ENCODE measurements at places on chromosomes 5 and 9.

GRCh38 chr5:151096001-151096373 is 15.2 kb upstream of the TNIP1 start:
- DNase-seq = no peak

- no peak for DNase-seq
Observed at GRCh38 chr5:177366528-177367322, 9.0 kb downstream of the RGS14 start.

DNA sequence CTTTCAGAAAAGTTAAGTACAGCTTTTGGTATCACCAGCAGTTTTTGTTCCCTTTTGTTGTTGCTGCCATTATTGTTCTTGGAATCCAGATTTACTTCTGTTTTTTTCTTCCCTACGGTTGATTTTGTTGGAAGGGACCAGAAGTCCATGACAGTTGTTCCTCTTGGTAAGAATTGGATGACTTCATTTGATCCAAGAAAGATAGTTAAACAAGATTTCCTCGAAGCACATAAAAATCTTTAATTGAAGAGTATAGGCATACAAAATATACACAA is 65.4 kb downstream of the CDC42SE2 start:
- DNase-seq = no peak

- no peak for DNase-seq
Observed at GRCh38 chr9:12464910-12465512, 228.2 kb upstream of the TYRP1 start.

GRCh38 chr5:1161833-1162229 is 39.6 kb upstream of the SLC6A19 start:
- DNase-seq = no peak

GRCh38 chr9:125635888-125636287 is 71.1 kb downstream of the MAPKAP1 start:
- no peak for DNase-seq

- no peak for DNase-seq
Observed at GRCh38 chr5:32022638-32023037, 151.5 kb downstream of the GOLPH3 start.

GRCh38 chr9:99187311-99187710 is 34.4 kb downstream of the ALG2 start:
- DNase-seq = no peak

DNA sequence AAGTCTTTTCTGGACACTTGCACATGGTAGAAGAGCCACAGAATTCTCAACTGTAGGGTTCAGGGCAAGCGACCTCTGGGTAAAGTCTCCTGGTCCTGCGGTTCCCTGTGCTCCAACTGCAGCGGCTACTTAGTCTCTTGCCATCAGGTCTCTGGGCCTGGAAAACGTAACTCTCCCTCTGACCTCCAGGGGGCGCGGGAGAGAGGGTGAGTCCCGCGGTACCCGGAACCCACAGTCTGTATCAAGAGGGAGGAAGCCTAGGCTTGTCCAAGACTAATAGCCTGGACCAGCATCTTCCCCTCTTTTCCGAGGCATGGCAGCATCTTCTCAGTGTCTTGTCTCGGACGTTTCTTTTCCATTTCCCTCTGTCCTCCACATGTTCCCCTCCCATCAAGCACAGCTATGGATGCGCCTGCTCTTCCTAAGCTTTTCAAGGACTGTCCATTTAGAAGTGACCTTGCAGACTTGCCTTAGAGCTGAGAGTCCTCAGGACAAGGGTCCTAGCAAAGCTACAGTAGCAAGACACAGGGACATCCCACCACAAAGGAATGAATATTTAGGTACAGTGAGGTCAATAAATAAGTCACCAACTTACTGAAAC is 59.3 kb downstream of the FSTL4 start:
- no peak for DNase-seq

DNA sequence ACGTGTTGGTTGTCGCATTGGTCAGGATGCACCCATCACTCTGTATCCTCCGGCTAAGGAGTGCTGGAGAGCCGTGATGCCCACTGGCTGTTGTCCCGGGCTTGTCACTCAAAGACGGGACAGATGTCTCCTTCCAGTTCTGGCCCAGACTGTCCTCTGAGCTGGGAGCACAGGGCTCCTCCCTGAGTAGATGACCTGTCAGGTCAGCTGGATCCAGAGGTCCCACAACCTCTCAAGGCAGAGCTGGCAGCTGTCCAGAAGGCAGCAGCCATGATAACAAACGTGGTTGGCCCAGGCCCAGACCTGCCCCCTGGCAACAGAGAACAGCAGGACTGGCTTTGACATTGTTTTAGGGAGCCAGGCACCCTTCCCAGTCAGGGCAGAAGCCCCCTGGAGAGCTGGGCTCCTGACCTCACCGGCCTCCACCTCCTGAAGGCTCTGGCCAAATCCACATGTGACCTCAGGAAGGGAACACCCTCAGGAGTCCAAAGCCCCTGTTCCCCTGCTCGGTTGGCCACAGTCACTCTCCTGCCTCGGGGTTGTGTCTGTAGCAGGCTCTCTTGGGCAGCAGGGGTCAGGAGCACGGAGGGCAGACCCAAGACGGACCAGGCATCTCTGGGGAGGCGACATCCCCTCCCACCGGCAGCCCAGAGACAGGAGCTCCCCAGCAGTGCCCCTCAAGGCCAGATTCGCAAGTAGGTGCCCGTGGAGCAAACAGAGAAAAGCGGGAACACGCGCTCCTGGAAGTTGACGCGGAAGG is 10.3 kb downstream of the TRIM7 start:
- no peak for DNase-seq

DNA sequence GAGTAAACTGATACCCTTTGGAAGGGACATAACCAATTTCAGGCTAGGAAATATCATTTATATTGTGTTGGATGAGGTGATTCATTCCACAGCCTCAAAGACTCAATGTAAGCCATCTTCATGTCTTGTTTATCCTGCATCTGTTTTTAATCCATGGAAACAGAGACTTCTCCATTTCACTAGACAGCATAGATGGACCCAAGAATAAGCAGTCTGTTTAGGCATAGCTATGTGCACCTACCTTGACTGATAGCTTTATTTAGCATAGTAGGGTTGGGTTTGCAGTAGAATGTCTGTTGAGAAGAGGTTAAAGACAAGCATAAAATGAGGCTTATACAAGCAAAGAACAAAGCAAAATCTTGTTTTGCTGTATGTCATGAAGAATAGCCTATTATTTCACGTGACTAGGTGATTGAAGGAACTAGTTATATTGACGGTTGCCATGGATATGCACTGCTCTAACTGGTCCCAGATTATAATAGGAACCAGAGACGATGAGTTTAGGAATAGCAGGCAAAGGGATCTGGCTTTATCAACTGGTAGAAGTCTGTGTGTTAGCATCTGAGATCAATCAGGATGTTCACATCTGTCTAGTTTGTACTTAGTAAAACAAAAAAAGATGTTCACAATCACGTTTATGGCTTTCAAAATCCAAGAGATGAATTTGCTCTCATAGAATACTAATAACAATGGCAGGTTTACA is 154.8 kb upstream of the KLF9 start:
- DNase-seq = no peak

DNA sequence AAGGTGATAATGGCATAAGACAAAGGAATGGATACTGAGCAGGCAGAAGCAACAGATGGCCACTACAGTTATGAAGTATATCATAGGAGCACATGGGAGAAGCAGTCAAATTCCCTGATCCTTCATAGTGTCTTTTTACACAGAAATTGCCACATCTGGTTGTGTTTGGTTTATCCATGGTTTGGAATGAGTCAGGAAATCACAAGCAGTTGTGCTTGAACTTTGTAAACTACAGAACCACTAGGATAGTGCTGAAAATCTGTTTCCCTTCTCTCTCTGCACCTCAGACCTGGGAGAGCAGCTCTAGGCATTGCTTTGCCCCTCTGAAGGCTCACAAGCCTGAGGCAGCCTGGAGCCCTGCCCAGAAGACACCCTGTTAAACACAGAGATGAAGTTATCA is 134.0 kb downstream of the DMRT2 start:
- no peak for DNase-seq

DNA sequence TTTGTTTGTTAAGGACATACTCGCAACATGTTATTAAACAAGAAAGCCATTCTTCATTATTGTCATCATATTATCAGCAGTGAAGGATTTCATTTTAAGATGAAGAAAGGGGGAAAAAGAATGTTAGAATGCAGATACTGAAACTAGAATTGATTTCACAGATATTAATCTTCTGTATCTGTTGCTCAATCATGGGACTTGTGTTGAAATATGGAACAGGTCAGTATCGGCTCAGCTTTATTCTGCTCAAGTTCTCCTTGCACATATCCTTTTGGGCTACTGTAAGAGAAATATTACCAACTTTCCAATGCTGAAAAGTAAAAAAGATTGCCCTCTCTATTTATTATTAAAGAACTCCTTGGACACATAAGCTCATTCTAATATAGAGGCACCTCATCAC is 13.8 kb upstream of the ANXA1 start:
- DNase-seq = no peak

GRCh38 chr5:96936431-96937320 is 796 bp downstream of the LNPEP start:
- no peak for DNase-seq
